ENCODE measurements at places on chromosomes 6 and 20.

DNA sequence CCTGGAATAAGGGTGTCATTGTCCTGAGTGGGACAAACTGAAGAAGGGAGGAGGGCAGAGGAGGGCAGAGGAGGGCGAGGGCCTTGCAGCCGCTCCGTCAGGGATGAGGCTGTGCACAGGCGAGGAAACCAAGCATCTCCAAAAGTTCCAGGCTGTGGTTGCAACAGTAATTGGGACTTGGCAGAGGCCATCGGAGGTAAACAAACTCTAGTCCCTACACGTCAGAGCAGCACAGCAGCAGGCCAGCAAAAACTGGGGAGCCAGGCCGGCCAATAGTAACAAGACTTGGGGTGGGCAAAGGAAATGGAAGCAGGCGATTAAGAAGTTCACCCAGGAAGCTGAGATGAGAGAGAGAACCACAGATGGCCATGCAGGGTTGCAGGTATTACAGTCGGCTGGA is 142.8 kb downstream of the SMOC2 start:
- no peak for DNase-seq

DNA sequence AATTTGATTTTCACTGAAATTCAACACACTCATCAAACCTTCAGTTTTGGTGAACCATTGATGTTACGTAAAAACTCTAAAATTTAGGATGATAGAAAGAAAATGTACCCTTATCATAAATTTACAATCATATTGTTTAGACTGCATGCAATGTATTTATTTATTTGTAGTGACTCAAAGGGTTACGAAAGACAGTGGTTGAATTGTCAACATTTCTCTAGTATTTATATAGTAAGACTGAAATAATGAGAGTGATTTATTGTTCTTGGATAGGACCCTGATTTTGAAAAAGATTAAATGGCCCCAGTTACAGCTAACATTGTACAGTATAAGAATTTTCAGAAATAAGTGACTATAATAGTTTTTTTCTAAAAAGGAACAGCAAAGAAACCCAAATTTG is 591.5 kb downstream of the RFPL4B start:
- no peak for DNase-seq

GRCh38 chr20:14600527-14600926 is 263.1 kb upstream of the FLRT3 start:
- DNase-seq = no peak

DNA sequence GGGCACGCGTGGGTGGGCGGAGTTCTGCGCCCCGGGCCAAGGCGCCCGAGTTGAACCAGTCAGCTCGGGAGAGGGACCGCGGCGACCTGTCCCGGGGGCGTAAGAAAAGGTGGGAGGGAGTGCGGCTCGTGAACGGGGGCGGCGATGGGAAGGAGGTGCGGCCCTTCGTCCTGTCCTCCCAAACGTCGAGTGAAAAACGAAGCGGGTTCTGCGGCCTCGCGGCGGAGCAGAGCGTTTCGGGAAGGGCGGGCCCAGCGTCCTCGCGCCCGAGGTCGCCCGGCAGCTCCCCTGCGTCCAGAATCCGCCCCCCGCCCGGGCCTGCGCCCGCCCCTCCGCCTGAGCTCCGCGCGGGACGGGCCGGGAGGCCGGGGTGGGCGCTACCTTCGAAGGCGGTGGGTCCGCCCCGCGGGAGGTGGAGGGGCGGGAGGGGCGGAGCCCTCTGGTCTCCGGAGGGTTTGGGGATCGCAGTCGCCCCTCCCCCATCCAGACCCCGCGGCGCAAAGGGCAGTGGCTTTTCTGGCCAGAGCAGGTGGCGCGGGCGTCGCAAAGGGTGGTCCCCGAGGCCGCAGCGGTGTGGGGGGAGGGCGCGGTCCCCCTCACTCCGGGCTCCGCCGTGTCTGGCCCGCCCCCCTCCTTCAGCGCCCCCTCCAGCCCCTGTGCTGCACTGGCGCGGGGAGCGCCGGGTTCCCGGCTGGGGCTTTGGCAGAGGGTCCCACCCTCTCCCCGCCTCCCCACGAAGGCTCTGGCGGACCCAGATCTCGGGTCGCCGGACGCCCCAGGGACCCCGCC is 838 bp downstream of the STMN3 start:
- DNase-seq = no peak

GRCh38 chr6:92427453-92427852 is 991.9 kb downstream of the EPHA7 start:
- DNase-seq = no peak

DNA sequence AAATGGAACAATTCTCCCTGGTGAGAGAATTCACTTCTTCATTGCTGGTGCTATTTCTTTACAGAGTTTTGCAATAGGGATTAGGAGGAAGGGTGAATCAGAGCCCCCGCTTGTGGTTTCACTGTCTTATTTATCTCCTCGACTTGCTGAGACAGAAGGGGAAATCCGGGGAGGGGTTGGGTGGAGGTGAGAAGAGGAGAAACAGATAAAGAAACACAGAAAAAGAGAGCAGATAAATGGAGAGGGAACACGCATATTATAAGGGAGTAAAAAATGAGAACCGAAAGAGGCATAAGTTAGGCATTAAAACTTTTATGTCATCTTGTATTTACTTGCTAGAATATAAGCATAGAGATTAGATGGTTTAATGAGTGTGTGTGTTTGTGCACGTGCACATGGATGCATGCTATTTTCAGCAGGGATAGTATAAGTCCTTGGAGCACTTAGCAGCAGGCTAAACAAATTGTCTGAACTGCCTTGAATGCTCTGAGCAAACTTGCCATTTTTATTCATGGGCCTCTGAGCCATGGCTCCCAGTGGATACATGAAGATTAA is 105.0 kb downstream of the OLIG3 start:
- DNase-seq = peak; percentile 2

DNA sequence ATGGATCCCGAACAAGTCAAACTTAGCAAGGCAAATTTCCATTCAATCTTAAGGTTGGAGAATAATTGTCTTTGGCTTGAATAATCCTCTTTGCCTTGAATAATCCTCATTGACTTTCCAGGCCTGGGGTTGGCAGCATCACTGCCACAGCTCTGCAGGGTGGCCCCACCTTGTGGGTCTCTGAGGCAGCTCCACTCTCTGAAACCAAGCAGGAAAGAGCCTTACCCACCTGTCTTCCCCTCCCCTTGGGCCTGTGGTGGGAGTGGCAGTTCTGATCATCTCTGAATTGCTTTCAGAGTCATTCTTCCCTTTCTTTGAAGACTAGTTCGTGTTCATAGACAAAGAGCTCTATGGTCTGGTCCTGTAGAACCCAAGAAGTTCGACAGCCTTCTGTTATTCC is 47.5 kb downstream of the KCNQ5 start:
- no peak for DNase-seq

- no peak for DNase-seq
Observed at GRCh38 chr6:105322499-105323225, 80.2 kb downstream of the PREP start.

- no peak for DNase-seq
Observed at GRCh38 chr6:29628419-29629281, 4.3 kb downstream of the GABBR1 start.

- DNase-seq = no peak
Observed at GRCh38 chr20:11230999-11231398, 557.2 kb upstream of the JAG1 start.

DNA sequence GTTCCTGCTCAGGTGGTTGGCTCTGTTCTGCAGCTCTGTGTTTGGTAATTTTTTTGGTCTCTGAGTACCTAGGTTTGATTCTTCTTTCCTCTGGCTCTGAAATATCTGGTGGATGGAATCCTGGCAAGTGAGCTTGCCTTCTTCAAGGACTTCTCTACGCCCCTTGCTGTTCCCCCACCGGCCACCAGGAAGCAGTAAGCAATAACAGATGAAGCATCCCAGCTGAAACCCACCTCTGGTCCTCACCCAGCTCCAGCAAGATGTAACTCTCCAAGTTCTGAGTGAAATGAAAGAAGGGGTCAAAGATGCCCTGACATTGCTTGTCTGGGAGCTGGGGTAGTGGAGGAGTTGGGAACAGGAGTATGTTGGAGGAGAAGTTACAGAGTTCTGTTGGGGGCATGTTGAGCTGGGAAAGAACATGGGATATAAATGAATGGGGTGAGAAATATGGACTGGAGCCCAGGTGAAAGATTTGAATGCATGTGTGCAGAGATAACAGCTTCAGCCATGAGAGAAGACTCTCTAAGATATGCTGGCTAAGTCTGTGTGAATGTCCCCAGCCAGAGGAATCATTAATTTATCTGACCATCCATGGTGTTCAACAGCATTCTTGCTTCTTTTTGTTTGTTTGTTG is 51.3 kb upstream of the GLP1R start:
- no peak for DNase-seq

GRCh38 chr6:29864037-29864810 is 36.6 kb downstream of the HLA-G start:
- DNase-seq = no peak

DNA sequence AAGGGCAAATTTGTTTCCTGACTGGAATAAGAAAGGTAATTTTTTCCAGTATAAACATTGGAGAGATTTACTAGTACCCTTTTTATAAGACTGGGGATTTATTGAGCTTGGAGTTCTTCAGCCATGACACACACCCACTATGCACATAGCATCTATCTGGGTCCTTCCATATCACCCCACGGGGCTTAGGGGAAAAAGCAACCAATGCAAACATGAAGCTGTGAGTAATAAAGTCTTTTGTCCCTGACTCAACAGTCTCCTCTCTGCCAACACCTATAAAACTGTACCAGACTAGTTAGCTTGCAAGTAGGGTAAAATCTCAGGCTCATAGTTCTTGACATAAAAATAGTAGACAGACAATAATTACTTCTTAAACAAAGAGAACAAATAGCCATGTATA is 23.4 kb downstream of the COL21A1 start:
- DNase-seq = no peak

DNA sequence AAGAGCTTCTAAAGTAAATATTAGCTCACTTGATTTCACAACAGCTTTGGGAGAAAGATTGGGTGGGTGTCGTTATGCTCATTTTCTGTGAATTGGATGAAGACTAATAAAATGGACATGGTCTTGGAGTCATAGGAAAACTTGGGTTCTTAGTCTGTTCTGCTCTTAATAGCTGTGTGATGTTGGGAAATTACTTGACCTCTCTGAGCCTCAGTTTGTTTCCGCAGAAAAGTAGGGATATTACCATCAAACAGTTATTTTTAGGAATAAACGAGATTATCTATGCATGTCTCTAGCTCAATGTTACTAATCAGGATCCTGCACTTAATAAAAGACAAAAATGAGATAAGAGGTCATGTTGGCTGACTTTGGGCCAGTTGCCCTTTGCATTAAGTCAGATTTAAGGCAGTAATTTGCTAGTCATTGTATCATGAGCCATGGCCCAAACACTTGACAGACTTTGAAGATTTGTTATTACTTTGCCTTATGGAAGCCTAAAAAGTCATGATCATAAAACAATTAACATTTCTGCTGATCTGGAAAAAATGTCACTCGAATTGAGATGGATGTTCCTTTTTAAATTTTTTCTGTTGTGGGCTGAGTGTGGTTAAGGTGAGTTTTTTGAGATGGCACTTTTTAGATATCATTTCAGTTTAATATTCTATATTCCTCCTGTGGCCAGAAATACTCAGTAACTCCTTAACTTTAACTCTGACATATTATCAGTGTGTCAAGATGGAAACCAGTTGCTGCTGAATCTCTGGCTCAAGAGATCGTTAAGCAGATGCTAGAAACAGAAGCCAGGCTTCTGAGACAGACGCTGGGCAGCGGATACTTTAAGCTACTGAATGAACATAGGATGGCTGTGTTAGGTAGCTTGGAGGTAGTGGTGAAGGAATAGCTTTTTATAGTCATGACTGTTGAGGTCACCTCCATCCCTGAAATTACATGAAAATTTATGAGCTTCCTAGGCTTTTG is 291.6 kb downstream of the PHF3 start:
- DNase-seq = no peak

GRCh38 chr6:134454794-134455193 is 136.9 kb upstream of the SGK1 start:
- DNase-seq = no peak

GRCh38 chr20:11443382-11444119 is 474.1 kb upstream of the BTBD3 start:
- no peak for DNase-seq

DNA sequence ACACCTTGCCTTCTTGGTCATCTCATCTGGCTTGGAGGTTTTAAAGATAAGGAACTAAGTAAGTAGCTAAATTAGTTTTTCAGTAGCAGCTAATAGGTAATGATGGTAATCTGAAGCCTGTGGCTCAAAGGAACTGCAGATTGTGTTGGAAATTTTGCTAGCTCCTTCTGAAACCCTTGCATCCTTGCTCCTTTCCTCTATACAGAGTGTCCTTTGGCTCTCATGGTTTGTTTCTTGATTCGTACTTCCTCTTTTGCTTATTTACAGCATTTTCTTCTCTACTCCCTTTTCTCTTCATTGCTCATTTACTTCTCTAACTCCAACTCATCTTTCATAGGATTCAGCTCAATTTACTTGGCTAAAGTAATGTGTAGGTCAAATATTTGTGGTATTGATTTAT is 19.0 kb downstream of the LRRC1 start:
- no peak for DNase-seq

GRCh38 chr6:33668914-33669313 is 42.6 kb downstream of the UQCC2 start:
- peak; percentile 18 for DNase-seq

GRCh38 chr6:106527979-106528378 is 101.3 kb downstream of the RTN4IP1 start:
- no peak for DNase-seq

GRCh38 chr20:44020406-44021148 is 105.9 kb downstream of the TOX2 start:
- no peak for DNase-seq

DNA sequence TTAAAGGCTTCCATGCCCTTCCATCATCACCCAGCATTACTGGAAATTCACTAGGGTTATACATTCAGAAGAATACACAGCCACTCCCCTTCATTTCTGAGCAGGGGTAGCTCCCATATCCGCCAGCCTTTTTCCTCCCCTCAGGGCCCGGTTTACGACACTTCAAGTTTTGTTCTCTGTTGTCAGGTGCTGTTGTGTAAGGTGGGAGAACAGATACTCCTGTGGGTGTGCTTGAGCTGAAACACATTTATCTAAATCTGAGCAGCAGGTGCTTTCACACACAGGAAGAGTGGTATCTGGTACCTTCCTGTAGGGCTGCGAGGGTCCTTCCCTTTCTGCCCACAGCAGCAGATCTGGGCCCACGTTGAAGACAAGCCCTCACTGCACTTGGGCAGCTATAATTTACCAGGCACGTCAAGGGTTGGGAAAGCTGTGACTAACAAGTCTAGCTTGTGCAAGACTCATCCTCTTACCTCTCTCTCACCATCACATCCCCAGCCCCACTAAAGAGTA is 215.8 kb upstream of the RREB1 start:
- no peak for DNase-seq

- no peak for DNase-seq
Observed at GRCh38 chr6:35736253-35736894, 458 bp upstream of the ARMC12 start.

DNA sequence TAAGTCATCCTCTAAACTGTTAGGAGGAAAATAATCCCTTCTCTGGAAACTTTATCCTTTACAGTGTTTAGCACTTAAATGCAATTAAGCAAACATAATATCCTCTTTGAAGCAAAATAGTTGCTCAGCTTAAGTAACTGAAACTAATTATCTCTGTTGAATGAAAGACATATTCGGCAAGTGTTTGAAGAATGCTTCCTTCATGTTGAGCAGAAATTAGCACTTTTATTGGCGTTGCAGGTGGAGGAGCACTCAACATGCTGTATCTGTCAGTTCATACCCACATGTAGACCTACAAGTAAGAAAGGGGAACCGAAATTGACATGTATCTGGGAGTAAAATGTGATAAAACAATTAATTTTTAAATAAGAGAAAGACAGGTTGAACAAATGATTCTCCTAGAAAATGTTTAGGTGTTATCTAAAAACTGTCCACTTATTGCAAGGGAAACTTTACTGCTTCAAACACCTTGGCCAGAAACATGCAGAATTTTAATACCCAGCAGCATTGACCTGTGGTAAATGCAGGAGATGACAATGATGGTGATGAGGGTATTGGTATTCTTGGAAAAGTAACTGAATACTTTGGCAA is 987.0 kb upstream of the MAP3K7 start:
- DNase-seq = no peak
